ENCODE measurements at places on chromosomes 16 and 17. TPM values are rescaled to one million over a fixed set of nuclear protein-coding genes. Genes with fewer than 3 reads are reported as not detected.

Gene AURKB
- total RNA-seq, result not detected

Gene CDK3
- 4.3 TPM for total RNA-seq

Gene BRCA1
- total RNA-seq, result 3.4 TPM

Gene CTDNEP1
- 120 TPM for total RNA-seq

Gene TRAP1
- 85.9 TPM for total RNA-seq

Gene ADAMTS18
- total RNA-seq, result 10.4 TPM

Gene CA5A
- total RNA-seq, result not detected

Gene CNTNAP4
- 0.22 TPM for total RNA-seq

Data from mesenteric fat pad (tissue), 1 donor.